ENCODE measurements at places on chromosomes 11 and 22.

GRCh38 chr11:65488273-65489034 is 10.4 kb upstream of the MALAT1 start:
- no peak for DNase-seq

DNA sequence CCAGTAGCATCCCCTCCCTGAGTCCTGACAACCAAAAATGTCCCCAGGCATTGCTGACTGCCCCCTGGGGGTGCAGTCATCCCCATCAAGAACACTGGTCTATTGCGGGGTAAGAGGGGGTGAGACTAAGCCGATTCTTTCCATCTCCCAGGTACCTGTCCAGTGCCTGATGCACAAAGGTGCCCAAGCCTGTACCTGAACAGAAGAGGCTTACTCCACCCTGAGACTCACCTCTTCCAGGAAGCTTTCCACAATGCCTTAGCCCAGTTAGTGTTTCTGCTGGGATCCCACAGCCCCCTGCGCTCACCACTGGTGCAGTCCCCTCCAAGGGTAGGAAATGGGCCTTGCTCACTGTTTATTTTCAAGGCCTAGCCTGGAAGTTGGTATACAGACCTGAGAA is 22.9 kb downstream of the TPST2 start:
- DNase-seq, result no peak

DNA sequence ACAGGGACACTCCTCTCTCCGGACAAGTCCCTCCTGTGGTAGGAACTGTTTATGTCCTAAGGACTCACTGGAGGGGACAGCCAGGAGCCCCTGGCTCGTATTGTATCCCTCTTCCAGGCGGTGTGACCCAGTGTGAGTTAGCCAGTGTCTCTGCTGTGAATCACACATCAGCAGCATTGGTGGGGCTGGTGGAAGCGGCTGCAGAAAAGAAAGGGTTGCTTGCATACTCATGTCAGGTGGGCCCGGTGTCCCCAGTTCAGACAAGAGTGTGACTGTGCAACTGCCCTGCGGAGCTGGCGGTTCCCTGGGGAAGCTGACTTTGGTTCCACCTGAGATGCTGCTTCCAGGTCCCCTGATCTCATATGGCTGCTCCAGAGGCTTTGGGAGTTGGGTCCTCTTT is 99.4 kb downstream of the ZBTB16 start:
- DNase-seq, result no peak

- no peak for DNase-seq
These were observed 85.5 kb downstream of the AMBRA1 start for GRCh38 chr11:46508360-46508759.

DNA sequence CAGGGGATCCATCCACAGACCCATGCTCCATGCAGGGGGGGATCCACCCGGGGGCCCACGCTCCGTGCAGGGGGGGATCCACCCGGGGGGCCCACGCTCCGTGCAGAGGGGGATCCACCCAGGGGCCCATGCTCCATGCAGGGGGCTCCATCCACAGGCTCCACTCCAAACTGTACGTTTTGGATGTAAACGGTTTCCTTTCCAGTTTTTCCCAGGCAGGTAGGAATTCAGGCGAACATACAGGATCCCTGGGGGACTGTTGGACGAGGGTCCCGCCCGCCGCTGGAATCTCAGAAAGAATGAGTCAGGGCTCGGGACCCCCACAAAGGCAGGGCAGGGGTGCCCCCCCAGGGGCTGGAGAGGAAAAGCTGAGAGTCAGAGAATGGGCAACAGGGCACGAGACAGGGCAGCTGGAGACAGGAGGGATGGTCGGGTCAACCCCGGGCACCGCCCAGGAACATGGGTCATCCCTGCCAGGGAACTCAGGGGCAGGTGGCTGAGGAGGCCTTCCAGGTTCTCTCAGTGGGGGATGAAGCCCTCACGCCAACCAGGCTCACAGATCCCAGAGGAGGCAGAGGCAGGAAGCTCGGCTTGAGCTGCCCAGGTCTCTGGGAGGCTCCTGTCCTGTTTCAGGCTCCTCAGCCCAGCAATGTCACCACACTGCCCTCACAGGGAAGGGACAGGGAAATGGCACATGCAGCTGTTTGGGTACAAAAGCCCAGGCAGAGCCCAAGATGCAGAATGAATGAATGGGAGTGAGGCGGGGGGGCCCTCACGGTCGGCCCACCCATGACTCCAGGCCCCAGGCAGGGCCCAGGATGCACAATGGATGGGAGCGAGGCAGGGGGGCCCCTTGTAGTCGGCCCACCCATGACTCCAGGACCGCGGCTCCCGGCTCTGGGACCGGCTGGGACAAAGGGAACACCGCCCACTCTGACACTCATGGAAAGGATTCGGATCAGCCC is 200.2 kb downstream of the BRD1 start:
- DNase-seq, result no peak

DNA sequence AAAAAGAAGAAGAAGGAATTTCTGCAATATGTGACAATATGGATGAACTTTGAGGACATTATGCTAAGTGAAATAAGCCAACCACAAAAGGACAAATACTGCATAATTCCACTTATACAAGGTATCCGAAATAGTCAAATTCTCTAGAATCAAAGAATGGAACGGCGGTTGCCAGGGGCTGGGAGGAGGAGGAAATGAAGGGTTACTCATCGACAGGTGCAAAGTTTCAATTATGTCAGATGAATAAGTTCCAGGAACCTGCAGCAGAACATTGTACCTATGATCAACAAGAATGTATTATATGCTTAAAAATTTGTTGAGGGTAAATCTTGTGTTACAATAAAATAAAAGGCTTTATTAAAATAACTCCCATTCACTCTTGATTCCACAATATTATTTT is 49.0 kb downstream of the SC5D start:
- DNase-seq, result no peak

DNA sequence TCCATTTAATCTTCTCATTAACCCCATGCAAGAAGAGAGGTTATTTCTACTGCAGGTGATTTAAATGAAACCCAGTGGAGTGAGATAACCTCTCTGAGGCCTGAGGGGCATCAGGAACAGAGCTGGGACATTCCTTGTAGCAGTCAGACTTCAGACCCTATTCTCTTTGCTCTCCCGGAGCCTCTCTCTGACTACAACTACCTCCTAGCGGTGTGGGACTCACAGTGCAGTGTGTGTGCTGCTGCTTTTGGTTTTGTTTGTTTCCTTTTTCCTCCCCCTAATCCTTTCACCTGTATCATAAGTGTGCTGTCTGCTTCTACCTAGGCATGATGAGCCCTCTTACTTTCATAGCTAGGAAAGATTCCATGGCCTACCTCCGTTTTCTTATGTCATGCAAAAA is 769.6 kb downstream of the NTM start:
- DNase-seq, result no peak

- DNase-seq, result no peak
These were observed 6.4 kb downstream of the CDCA5 start for GRCh38 chr11:65077451-65077850.

- no peak for DNase-seq
These were observed 1.7 kb upstream of the CAVIN3 start for GRCh38 chr11:6321961-6322362.

DNA sequence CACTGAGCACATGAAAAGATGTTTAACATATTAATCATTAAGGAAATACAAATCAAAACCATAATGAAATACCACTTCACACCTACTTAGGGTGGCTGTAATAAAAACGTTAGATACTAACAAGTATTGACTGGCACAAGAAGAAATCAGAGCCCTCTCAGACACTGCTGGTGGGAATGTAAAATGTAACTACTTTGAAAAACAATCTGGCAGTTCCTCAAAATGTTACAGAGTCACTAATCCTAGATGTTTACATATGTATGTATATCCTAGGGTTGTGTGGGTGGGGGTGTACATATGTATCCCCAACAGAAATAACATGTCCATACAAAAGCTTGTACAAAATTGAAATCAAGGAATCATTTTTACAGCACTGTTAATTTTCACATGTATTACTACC is 15.2 kb downstream of the EED start:
- no peak for DNase-seq

- DNase-seq, result no peak
These were observed 87.9 kb downstream of the NCAM1 start for GRCh38 chr11:113048820-113049768.

- no peak for DNase-seq
These were observed 17.0 kb downstream of the FADD start for GRCh38 chr11:70220136-70220535.

- no peak for DNase-seq
These were observed 1.3 kb downstream of the CARD10 start for GRCh38 chr22:37517826-37518450.

DNA sequence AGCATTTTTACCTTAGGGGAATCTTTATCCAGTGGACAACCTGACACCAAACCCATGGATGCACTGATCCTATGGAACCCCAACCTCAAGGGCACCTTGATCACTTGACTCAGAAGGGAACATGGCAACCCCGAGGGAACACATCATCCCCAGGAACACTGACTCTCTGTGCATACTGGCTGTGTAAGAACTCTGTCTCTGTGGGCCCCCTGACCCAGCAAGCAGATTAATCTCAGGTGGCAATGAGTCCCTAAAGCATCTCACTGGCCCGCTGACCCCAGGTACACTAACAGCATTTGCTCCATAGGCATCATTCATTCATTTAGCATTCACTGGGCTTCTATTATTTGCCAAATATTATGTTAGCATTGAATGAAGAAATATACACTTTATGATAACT is 16.9 kb downstream of the EIF3F start:
- no peak for DNase-seq

- DNase-seq, result no peak
These were observed 38.8 kb upstream of the CAPRIN1 start for GRCh38 chr11:34012734-34013133.

DNA sequence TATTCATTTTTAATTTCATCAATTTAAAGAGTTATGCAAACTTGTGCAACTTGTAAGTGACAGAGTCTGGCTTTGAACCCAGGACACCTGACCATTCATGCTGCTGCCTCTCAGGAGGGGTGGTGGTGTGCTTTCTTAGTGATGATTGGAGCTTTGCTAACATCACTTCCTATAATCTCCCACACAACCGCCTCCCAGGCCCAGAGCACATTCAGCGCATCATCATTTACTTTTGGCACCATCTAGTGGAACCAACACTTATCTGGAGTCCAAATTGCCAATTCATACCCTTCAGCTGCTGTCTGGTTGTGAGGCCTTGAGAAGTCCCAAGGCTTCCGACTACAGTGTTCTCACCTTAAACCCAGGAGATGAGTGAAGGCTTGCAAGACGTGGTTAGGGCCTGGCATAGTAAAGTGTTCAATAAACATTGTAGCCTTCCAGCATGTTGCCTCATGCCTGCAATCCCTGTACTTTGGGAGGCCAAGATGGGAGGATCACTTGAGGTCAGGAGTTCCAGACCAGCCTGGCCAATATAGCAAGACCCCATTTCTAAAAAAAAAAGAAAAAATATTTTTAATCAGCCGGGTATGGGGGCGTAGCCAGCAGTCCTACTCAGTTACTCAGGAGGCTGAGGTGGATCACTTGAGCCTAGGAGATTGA is 1.1 kb upstream of the TTLL1 start:
- peak; percentile 64 for DNase-seq

DNA sequence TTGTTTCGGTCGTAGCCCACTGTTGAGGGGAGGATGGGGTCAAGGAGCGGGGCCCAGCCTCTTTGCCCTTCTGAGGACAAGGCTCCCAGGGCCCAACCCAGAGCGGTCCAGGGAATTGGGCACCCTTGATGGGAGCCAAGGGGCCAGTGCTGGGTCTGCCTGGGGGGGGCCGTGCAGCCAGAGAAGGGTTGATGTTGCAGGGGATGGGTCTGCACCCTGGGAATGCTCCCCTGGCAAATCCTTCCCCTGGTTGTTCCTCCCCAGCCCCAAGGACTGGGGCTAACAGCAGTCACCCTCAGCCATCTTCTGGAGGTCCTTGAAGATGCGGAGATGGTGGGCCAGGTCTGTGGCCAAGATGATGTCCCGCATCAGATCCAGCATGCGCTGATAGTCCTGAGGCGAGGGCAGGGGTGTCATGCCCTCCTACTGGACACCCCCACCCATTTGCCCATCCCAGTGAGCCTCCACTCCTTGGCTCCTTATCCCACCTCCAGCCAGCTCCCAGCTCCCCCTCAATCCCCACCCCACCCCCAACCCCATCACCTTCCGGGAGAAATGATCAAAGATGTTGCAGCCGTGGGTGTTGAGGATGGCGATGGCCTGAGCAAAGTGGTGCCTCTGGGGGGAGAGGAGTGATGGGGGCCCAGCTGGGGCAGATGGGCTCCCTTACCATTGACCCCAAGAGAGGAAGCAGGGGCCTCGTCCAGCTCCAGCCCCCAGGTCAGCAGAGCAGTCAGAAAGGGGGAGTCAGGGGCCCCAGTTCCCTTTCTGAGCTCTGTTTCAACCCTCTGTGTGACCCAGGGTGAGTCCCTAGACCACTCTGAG is 95.0 kb downstream of the PDE2A start:
- DNase-seq, result no peak

- DNase-seq, result no peak
These were observed 52.5 kb downstream of the FAR1 start for GRCh38 chr11:13720940-13721339.

GRCh38 chr11:111500481-111500880 is 11.7 kb downstream of the BTG4 start:
- no peak for DNase-seq

GRCh38 chr11:134196756-134197155 is 27.0 kb downstream of the NCAPD3 start:
- DNase-seq, result no peak

GRCh38 chr11:69280451-69280850 is 13.5 kb upstream of the MYEOV start:
- no peak for DNase-seq

GRCh38 chr11:8086571-8086970 is 5.6 kb downstream of the TUB start:
- no peak for DNase-seq

- DNase-seq, result no peak
These were observed 5.0 kb downstream of the VSTM5 start for GRCh38 chr11:93845181-93846092.

DNA sequence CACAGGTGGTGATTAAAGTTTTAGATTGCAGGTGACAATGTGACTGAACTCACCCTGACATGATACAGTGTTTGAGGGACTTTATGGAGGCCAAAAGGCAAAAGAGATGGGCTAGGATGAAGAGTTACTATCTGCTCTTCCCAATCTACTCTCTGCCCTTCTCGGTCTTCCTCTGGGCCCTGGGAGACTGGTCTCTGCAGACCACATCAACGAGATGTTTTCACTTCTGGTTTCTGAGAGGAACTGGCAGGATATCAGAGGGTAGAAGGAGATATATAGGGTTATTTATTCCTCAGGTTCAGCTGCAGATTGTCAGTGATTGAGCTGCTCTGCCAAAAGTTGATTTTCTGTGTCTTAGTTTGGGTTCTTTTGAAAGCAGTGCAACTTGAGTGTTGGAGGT is 32.4 kb upstream of the CD44 start:
- no peak for DNase-seq

DNA sequence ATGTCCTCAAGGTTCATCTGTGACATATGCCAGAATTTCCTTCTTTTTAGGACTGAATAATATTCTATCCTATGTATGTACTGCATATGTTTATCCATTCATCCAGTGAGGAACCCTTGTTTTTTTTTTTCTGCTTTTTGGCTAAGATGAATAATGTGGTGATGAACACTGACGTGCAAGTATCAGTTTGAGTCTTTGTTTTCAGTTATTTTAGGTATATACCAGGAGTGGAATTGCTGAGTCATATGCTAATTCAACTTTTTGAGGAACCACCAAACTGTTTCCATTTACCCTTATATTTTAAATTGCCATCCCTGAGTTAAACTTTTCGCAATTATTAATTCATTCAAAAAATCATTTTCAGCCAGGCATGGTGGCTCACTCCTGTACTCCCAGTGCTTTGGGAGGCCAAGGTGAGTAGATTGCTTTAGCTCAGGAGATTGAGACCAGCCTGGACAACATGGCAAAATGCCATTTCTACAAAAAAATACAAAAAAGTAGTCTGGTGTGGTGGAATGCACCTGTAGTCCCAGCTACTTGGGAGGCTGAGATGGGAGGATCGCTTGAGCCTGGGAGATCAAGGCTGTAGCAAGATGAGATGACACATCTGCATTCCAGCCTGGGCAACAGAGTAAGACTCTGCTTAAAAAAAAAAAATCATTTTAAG is 64.2 kb downstream of the MICAL2 start:
- DNase-seq, result peak; percentile 34

Measured in KG1 (cell line).